ENCODE measurements at places on chromosomes 16 and 17.
A peak's percentile ranks its signal among the peaks of the same experiment; 100 is the strongest.

GRCh38 chr16:23394141-23394831, 58.7 kb downstream of the COG7 start:
- no peak for DNase-seq

DNA sequence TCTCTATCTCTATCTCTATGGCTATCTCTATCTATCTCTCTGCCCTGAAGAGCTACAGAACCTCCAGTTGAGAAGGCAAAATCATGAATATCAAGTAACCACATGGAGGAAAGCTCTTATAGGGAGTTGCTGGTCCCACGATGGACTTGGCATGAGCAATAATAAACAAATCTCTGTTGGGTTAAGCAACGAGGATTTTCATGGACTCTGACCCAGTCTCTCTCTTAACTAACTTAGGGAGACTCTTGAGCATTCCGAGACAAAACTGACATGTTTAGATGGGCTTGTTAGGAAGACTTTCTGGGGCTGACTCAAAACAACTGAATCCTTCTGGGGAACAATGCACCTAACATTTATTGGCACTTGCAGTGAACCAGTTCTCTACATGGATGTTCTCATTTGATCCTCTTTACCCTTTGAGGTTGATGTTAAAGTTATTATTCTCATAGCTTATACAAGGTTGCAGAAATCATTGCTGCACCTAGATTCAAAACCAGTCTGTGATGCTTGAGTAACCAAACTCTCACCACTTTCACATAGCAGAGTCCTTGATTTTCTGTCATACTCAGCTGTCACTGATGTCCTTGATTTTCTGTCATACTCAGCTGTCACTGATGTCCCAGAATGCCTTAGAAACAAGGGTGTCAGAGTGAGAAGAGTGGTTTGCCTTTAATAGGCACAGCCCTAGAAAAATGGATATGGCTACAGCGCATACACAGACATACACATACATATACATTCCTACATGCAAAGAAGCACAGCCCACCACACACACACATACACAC, 354.6 kb upstream of the MAF start:
- no peak for DNase-seq

DNA sequence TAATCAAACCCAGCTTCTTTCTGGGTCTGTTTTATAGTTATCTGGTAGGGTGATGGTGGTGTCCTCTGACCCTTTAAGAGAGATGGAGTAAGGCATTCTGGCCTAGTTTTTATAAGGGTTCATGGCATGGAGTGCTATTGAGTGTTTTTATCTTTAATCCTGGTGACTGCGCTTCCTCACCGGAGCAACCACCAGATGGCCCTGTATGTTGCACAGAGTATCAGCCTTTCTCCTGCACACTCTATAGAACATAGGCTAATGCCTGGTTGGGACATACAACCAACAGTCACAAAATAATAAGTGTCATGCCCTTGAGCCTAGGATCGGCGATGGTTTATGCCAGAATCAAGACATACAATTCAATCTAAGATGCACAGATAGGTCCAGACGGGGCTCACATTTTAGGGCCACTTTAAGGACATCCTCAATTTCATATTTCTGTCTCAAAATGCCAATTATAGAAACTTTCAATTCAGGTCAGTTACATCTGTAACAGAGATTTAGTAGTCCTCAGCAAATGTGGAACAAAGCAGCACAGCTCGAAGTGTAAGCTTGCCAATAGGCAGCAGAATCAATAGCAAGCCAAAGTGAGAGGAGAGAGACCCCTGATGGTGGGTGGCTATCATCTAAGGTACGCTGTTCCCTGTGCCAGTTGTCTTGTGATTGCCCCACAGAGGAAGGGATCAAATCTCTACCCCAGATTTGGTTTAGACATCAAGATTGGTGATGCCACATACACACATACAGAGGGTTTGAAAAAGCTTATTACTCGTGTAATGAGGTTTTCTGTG, 37.2 kb upstream of the HOXB9 start:
- no peak for DNase-seq

DNA sequence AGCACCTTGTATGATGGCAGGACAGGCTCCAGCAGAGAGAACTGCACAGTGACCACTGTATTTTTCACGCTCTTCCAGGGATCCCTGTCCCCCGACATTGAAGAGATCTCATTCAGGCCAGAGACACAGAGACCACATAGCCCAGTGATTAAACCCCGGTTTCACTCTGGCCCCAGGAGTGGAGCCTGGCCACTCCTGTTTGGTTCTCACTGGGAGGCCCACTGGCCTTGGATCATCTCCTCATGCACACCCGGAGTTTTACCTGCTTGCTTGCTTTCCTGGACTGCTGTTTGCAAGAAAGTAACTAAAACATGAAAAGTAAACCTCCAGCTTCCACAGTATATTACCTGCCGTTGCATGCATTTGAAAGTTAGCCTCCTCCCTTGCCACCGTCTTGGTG, 13.2 kb upstream of the CLEC18C start:
- DNase-seq: no peak

GRCh38 chr17:80773243-80773991, 218.2 kb upstream of the CHMP6 start:
- no peak for DNase-seq

DNA sequence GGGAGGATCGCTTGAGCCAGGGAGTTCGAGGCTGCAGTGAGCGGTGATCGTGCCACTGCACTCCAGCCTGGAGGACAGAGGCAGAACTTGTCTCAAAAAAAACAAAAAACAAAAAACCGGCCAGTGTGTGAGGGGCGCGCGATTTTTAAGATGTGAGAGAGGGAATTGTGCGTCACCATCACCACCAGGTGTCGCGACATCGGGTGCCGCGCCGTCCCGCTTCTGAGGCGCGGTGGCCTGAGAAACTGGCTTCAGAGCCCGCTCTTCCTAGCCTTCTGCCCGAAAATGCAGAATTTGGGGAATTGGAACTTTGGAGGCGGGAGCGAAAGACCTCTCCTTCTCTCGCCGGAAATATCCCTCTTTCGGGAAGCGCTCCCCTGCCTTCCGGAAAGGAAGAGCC, 524.8 kb downstream of the KCNJ18 start:
- DNase-seq: no peak

- peak; percentile 77 for DNase-seq
Measured at GRCh38 chr17:32461853-32462617, 17.7 kb downstream of the PSMD11 start.

DNA sequence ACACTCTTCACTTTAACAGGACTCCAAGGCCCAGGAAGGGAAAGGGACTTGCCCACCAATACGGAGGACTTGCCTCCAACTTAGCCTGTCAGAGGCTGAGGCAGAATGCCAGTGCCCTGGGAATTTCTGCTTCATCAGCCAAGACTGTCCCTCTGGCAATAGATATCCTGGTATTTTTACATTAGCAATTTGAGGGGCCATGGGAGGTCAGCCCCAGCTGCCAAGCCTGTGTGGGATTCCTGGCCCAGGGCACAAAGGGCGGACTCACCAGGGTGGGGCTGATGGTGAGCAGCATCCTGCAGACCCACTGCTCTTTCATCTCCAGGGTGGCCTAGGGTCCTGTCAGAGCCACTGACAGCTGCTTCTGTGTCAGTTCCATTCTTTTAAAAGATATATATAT, 78.3 kb upstream of the CIBAR2 start:
- DNase-seq: no peak

GRCh38 chr17:28370744-28371103, 617 bp upstream of the VTN start:
- DNase-seq: no peak

GRCh38 chr17:1882836-1883235, 53.0 kb downstream of the RPA1 start:
- peak; percentile 43 for DNase-seq

DNA sequence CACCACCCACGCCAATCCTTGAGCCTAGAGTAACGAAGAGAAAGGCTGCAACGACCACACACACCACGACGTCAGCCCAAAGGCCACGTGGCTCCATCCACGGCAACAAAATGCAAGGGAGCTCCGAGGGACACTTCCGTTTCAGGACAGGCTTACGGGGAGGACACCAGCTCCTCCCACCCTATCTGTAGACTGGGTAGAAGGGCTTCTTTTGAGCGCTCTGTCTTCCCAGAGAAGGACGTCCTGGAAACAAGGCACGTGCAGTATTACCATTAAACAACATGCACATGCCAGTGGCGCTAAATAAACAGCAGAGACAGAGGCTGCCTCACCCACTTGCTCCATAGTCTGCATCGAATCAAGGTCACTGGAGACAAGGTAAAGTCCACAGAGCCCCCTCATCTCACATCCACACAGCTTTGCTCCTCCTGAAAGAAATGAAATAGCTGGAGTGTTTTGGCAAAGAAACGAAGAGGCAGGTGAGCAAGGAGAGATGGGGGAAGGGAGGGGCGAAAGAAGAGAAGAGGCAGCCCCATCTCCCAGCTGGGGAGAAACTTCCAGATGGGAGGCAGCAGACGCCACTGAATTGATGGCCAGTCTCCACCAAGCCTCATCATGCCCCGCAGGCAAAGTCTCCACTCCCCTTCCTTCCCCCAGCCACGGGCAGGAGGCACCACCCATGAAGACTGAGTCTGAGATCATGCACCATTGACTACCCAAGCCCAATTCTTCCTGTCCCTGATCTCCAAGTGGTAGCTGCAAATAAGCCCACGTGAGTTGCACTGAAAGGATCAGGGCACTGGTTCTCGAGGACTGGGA, 24.0 kb downstream of the ZFHX3 start:
- DNase-seq: no peak

DNA sequence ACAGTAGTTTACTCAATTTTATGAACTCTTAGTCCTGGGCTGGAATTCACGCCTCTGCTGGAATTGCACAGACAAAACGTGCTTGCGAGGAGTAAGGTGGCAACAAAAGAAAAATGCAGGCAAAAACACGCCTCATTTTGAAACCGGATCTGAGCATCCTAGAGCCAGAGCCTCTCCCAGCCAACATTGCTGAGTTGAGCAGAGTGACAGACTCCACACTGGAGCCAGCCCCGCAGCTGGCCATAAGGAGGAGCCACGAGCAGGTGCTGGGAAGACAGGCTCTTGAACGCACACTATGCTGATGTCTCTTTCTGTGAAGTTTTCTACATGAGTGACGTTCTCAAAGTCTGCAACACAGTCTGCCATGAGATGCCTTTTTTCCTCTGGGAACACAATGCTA, 14.6 kb upstream of the HSBP1 start:
- DNase-seq: no peak
